ENCODE measurements at places on chromosomes 1 and 21. TPM values are rescaled to one million over a fixed set of nuclear protein-coding genes. Genes with fewer than 3 reads are reported as not detected.

Gene KISS1
- total RNA-seq, result 6.0 TPM

Gene BTBD8
- total RNA-seq, result 2.1 TPM

Gene NHLH1
- not detected for total RNA-seq

Gene SLC6A9
- 15.7 TPM for total RNA-seq

Gene SYNC
- 10.0 TPM for total RNA-seq

Gene CELA2A
- total RNA-seq, result not detected

Gene CASZ1
- total RNA-seq, result 12.8 TPM

Gene PARK7
- 333 TPM for total RNA-seq

Gene HPDL
- total RNA-seq, result not detected

Gene OR2L13
- total RNA-seq, result not detected

Gene DMBX1
- total RNA-seq, result 2.4 TPM

Gene CHAF1B
- 19.0 TPM for total RNA-seq

Gene PLA2G5
- total RNA-seq, result not detected

Gene HENMT1
- 1.1 TPM for total RNA-seq

Gene MX2
- 0.46 TPM for total RNA-seq

Gene FMN2
- total RNA-seq, result 4.6 TPM

Gene TMPRSS2
- 9.3 TPM for total RNA-seq

Gene USP24
- total RNA-seq, result 38.5 TPM

Gene MPZ
- total RNA-seq, result 0.18 TPM

Gene LCE6A
- not detected for total RNA-seq

Gene CFHR4
- total RNA-seq, result not detected

Gene C4BPB
- not detected for total RNA-seq

Gene DCST2
- total RNA-seq, result 0.18 TPM

Gene HTR6
- total RNA-seq, result not detected

Gene FCRL1
- not detected for total RNA-seq

Gene CFHR2
- not detected for total RNA-seq

Gene CLK2
- total RNA-seq, result 49.9 TPM

Gene CFHR3
- total RNA-seq, result not detected

Gene TFF2
- total RNA-seq, result 22.9 TPM

Gene PATJ
- 35.2 TPM for total RNA-seq

Gene GUCA2B
- total RNA-seq, result not detected

Gene FHAD1
- total RNA-seq, result 1.4 TPM

Gene CHIA
- not detected for total RNA-seq

Gene KIF26B
- 0.17 TPM for total RNA-seq

Gene DIO1
- total RNA-seq, result not detected

Gene TCHH
- not detected for total RNA-seq

Gene ITLN2
- total RNA-seq, result not detected

Gene PCAT6
- 1.7 TPM for total RNA-seq

Gene SYNJ1
- total RNA-seq, result 16.2 TPM

Gene ELAPOR1
- total RNA-seq, result 0.80 TPM

Gene TNFRSF9
- total RNA-seq, result 0.04 TPM

Gene DDX20
- 21.6 TPM for total RNA-seq

Gene IGSF5
- total RNA-seq, result not detected

Gene ATAD3C
- total RNA-seq, result 1.4 TPM

Gene ADORA1
- 1.4 TPM for total RNA-seq

Gene CD34
- not detected for total RNA-seq

Gene FGGY
- total RNA-seq, result 7.4 TPM

Gene HPCA
- not detected for total RNA-seq

Gene TBX19
- total RNA-seq, result 0.23 TPM
